ENCODE measurements at places on chromosomes 3 and 15.

- DNase-seq = no peak
Observed at GRCh38 chr3:180416111-180416594, 185.8 kb upstream of the TTC14 start.

DNA sequence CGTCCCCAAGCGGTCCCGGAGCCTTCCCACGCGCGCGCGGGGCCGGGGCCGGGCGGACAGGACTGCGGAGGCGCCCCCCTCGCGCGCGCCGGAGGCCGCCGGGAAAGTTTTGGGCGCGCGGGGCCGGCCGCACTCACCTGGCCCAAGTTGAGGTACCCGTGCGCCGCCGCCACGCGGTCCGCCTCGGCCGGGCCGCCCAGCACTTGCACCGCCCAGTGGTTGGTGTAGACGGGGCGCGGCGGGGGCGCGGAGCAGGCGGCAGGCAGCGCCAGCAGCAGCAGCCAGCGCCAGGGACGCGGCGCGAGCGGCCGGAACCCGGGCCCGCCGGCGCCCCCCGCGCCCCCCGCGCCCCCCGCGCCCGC is 289 bp downstream of the PCSK6 start:
- no peak for DNase-seq

DNA sequence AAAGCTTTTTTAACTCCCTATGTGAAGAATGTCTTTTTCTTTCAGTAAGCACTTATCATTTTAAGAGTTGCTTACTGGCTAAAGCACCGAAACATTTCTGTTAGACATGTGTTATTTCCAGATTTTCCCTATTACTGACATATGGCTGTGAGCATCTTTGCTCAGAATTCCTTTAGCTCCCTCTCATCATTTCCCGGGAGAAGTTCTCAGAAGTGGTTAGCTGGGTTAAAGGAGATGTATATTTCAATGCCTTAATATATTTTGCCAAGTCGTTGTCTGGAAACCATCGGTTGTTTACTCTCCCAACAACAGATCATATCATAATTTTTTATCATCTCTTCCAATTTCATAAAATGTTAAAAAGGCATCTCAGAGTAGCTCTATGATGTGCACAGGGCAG is 396.5 kb downstream of the OCA2 start:
- no peak for DNase-seq

- DNase-seq = no peak
Observed at GRCh38 chr15:82533801-82534200, 6.5 kb downstream of the RPS17 start.

DNA sequence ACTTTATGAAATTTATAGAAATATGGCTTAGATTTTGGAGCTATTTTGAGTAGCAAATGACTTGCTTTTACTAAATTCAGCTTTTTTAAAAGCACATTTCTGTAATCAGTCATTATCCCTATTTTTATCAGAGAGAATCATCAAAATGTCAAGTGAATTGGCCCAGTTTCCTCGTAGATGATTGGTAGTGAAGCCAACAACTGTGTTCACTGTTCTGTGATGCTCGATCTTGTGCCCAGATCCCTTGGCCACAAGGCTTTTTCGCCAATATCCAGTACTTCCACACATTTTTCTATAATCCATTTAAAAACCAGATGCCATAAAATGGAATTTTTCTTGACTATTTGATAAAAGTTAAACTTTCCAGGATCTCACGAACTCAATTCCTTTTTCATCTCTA is 336.5 kb downstream of the ZNF385D start:
- DNase-seq = no peak

- DNase-seq = no peak
Observed at GRCh38 chr3:10419637-10420232, 85.7 kb downstream of the ATP2B2 start.

Data from HTR-8/SVneo (cell line).